NCI-H2081 (cell line): ENCODE measurements at places on chromosomes 1 and 21.

- no peak for DNase-seq
Observed at GRCh38 chr1:39952359-39953110, 2.4 kb upstream of the MFSD2A start.

- no peak for DNase-seq
Observed at GRCh38 chr1:153882296-153882912, 40.4 kb downstream of the GATAD2B start.

DNA sequence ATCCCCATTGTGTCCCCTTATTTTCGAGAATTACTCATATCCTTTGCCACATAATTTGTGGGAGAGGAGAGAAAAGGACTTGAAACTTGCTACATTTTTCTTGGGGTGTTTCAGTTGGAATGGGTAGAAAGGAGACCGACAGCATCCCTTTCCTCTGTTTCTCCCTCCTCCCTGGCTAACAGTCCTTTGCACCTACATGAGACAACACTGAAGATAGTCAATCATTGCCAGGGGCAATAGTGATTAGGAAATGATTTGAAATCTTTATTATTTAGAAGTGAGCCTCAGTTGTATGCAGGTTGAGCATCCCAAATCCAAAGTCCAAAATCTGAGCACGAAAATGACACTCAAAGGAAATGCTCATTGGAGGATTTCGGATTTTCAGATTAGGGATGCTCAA is 7.8 kb upstream of the TARS2 start:
- no peak for DNase-seq

- no peak for DNase-seq
Observed at GRCh38 chr21:33908760-33909159, 6.8 kb downstream of the ATP5PO start.

- peak; percentile 36 for DNase-seq
Observed at GRCh38 chr1:158121604-158122254, 59.0 kb upstream of the CD1D start.

- DNase-seq: no peak
Observed at GRCh38 chr1:3384407-3384806, 70.1 kb upstream of the ARHGEF16 start.

- DNase-seq: no peak
Observed at GRCh38 chr1:178341261-178341956, 155.4 kb downstream of the CLEC20A start.
